ENCODE measurements at places on chromosomes 6 and 20.

DNA sequence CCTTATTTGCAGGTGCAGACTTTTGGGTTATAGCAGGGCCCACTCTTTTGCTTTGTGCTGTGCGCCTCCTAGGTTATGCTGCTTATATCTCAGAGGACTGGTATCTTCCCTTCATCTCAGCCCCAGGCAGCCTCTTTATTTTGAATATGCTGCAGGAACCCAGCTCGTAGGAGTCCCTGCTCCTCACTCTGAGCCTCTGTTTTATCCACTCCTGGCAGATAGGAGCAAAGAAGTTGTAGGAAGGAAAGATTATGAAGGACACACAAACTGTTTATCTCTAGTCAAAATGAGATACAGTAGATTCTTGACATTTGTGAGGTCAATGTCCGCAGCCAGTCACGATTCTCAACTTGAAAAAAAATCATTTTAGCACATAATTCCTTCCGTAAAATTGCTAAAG, 15.6 kb downstream of the L3MBTL3 start:
- no peak for DNase-seq

DNA sequence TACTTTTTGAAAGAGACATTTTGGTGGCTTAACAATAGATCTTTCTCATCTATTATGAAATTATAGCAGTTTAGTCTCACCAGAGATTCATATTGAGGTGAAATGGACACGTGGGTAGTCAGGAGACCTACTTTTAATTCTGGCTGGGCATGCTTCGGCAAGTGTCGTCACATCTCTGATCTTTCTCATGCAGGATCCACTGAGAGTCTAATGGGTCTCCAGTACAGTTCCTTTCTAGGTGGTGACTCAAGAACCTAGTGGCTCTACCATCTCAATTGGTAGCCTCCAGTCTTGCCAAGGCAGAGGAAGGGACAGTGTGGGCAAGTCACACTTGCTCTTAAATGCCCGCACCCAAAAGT, 94.9 kb downstream of the KCNB1 start:
- DNase-seq, result no peak

GRCh38 chr6:16069671-16070070, 59.2 kb upstream of the MYLIP start:
- no peak for DNase-seq

- DNase-seq, result peak; percentile 18
Measured at GRCh38 chr20:20856306-20856705, 143.9 kb upstream of the RALGAPA2 start.

- no peak for DNase-seq
Measured at GRCh38 chr6:55941702-55942101, 66.3 kb upstream of the BMP5 start.

DNA sequence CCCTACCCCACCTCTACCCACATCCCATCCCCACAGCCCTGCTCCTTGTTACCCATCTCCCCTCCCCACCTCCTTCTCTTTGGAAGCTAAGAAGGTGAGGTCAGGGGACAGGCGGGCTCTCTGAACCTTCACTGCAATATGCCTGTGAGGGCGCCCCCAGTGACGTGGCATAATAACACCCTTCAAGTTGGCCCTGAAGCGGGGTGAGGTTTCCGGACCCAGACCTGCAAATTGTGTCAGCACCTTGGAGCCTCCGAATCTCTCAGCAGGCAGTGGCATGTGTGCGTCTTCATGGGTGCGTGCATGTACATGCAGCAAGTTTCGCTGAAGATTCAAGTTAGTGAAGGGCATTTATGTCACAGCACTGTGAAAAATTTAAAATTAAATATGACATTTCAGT, 114.6 kb downstream of the SOBP start:
- no peak for DNase-seq

DNA sequence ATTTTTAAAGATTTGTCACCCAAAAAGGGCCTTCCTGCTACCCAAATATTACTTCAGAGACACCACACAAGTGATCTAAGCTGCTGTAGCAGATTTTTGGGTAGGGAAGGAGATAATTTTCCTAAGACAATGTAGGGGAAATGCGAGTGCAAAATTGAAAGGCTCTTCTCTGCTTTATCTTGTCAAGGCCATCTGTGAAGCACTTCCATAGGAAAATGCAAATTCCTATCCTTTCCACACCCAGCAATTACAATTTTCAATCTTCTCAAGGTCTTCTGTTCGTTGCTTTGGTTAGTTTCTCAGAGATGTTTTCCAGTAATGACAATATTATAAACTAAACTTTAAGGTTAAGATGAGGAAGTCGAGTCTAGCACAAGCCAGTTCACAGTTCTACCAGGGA, 53.4 kb downstream of the HDGFL1 start:
- no peak for DNase-seq

GRCh38 chr6:167726043-167726621, 100.6 kb upstream of the AFDN start:
- no peak for DNase-seq

DNA sequence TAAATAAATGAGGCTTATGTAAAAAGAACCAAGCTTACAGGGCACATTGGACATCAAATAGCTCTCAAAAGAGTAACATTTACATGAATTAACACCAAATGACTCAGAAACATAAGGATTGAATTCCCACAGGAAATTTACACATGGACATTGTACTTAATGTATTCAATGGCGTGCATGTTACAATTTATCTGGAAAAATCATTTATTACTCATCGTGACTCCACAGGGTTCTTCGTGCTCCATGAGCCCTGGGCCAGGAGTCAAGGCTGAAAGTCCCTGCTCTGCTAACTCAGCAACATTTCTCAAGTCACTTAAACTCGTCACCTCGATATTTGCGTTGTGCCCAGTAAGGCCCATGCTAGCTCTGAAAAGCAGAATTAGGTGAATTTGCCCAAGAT, 158.5 kb downstream of the PHACTR1 start:
- no peak for DNase-seq

DNA sequence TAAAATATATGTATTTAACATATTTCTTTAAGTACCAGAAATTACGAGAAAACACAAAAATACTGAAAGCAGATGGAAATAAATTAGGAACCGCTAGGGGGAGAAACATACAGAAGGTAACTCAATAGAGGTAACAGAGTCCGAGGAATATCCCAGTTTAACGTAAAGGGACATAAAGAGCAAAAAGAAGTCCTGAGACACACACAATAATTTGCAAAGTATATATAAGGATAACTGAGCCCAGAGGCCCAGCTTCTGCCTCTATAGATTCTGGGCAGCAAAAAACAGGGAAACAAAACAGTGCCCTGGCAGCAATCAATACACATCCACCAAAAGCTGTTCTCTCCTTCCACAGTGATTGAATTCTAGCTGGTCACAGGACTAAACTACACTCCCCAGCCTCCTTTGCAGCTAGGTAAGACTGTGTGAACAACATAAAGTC, 15.1 kb downstream of the TBC1D32 start:
- no peak for DNase-seq

DNA sequence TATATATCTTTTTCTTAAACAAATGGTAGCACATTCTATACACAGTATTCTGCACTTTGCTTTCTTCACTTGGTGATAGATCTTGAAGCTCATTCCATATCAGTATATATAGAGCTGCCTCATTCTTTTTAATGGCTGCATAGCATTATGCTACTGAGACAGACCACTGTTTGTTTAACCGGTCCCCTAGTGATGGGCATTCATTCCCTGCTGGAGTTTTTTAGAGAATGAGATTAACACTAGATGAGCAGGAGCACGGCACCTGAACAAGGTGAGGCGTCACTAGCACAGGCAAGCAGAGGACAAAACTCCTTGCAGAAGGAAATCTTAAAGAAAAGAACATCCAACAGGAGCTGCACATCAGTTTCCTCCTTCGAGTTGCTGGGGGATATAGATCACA, 69.6 kb downstream of the GNAS-AS1 start:
- DNase-seq, result no peak

DNA sequence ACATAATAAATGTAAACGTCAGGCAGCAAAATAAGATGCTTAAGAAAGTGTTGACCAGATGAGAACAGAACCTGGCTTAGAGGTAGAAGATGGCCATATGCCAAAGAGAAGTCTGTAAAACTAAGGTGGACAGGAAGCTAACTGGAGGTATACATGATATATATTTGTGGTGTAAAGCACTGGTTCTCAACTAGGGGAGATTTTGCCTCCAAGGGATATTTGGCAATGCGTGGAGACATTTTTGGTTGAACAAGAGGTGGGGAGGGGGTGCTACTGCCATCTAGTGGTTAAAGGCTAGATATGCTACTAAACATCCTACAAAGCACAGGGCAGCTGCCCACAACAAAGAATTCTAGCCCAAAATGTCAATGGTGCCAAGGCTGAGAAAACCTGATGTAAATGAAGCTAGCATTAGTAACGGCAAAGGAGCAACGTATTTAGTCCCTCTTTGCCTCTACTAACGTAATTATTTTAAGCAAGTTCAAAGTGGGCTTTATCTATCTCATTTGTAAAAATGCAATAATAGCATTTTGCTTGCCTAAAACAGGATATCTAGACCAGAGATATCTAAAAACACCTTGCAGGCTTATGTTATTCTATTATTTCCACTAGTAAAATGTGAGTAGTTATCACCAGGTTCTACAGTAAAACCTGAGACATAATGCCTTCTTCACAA, 182.6 kb downstream of the RNGTT start:
- peak; percentile 41 for DNase-seq

- peak; percentile 37 for DNase-seq
Measured at GRCh38 chr6:151493804-151494234, at the start of gene CCDC170. Gene CCDC170 (plus strand): TSS chr6:151494017. CDS start chr6:151494129, 112 bp downstream.

DNA sequence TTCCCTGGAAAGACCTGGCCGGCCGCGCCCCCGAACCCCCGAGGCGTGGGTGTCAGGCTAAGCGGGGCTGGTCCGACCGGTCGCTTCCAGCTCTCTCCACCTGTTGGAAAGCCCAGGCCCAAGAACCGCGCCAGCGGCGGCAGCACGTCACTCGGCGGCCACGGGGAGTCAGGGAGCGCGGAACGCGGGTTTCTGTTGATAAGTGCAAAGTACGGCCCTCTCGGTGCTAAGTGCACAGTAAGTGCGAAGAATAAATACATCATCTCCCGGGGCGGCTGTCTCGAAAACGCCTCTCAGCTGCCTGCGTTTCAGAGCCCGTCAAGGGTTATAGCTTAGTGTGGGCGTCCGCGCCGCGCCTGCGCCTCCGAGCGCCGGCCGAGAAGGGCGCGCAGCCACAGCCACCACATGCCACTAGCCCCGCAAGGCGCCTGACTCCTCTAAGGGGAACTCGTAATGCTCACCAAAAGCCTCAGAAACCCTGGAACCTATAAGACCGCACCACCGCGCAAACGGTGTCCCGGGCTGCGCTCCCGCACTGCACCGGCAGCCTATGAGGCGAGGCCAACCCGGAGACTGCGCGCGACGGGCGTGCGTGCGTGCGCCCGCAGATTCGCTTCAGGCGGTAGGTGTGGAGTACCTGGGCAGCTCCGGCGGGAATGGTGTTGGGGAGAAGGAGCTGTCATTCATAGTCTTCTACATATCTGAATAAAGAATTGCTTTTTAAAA, 9.2 kb upstream of the TBX18 start:
- no peak for DNase-seq

GRCh38 chr20:1900321-1900801, 5.2 kb downstream of the SIRPA start:
- peak; percentile 29 for DNase-seq

- peak; percentile 60 for DNase-seq
Measured at GRCh38 chr6:25050356-25050755, 114.6 kb upstream of the RIPOR2 start.

DNA sequence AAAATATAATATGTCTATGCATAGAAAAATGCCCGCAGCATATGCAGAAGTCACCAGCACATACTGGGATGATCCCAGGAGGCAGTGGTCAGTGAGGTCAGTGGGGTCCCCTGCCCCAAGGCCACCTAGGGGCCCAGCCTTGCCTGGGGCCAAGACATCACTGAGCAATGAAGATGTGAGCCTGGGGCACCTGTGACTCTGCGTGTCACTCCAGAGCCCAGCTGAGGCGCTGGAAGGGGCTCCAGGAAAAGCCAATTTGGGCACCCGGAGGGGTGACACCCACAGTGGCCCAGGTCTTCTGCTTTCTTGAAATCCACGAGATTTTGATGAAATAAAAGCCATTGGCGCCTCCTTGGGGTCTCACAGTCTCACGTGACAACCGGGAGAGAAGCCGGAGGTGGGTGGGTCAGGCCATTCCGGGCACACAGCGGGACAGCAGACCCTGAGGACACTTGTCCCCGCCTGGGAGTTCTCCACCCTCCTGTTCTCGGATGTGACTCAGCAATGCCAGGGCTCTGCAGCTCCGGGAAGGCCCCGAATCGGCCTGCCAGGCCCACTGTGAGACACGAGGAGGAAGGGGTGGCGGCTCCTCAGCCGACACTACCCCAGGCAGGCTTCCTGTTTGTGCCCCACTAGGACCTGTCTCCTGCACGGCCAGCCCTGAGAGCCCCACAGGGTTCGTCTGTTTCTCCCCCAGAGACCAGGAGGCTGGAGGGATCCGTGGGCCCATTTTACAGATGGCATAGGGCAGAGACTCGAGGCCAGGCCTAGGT, 24.4 kb upstream of the SLCO4A1 start:
- DNase-seq, result peak; percentile 96

GRCh38 chr6:18429655-18430297, 42.6 kb downstream of the RNF144B start:
- no peak for DNase-seq

DNA sequence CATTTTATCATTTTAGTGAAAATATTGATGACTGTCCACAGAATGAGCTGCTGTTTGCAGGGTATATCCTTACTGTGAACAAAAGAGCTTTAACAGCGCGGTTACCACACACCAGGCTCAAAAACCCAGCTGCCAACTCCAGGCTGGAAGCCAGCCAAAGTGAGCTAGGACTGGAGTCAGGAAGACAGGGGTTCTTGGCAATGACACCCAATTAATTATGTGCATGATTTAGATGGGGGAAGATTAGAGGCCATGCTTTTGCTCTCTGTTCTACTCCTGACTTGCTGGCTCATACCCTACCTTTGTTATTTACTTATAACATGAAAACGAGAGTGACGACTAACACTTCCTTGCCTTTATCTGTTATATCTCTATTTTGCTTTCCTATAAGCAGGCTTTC, 128.9 kb upstream of the SHLD1 start:
- DNase-seq, result no peak
